NCI-H446 (cell line): ENCODE measurements at places on chromosomes 5 and 9.
A peak's percentile ranks its signal among the peaks of the same experiment; 100 is the strongest.

DNA sequence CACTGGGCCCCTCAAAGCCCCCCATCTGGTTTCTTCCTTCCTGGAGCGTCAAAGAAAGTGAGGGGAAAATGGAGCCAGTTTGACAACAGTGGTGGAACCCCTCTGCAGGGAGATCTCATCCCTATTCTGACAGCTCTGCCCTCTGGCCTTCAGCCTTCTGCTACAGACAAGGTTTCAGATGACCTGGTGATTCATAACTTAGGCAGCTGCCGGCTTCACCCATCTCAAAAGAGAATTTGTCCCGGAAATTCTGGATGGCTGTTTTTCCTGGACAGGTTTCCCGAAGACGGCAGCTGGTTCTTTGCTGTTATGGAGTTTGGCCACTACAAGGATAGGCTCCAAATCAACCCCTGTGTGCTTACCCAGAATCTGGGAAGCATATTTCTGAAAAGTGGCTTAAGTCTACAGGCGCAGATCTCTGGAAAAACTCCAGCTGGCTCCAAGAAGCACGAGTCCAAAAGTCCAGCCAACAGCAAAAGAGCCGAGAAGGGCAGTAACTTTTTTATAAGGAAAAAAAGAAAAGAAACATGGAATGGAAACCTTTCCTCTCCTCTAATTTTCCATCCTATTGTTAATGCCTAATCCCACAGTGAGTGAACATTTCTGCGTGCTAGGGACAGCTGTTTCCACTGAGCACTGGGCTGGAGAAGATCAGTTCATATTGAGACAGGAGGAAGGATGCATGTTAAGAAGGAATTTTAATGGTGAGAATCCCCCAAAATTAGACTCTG, 54.5 kb downstream of the ZNF366 start:
- peak; percentile 50 for DNase-seq

- no peak for DNase-seq
Observed at GRCh38 chr9:133968966-133969617, 23.0 kb downstream of the VAV2 start.

GRCh38 chr9:120436983-120437475, 142.9 kb downstream of the CDK5RAP2 start:
- no peak for DNase-seq

- no peak for DNase-seq
Observed at GRCh38 chr5:133705331-133705730, 93.0 kb upstream of the FSTL4 start.

- no peak for DNase-seq
Observed at GRCh38 chr9:98862936-98863335, 55.5 kb downstream of the GALNT12 start.

DNA sequence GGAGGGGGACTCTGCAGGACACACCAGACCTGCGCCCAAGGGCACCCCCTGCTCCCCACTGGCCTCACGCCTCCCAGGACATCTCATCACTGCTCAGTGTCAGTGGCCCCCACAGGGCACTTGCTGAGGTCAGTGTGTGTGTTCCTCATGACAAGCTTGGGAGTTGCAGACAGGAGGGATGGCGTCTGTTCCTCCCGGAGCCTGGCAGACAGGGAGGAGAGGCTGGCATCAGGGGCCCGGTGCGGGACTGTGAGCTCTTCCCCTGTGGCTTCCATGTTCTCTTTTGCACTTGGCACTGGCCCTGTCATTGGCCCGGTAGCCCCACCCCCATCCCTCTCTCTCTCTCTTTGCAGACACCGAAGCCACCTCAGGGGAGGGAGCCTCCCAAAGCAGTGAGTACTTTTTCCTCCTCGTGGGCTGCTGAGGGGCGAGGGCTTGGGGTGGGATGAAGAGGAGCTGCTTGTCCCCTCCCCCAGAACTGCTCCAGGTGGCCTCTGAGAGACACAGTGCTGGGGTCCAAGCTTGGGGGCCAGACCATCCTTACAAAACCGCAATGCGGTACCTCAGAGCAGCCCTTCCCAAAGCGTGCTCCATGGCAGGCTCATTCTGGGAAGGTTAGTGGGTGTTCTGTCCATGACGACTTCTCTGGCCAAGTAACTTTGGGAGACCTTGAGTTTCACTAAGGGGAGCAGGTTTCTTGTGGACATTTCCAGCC, 75.7 kb downstream of the AMBP start:
- no peak for DNase-seq

GRCh38 chr5:126192226-126192625, 231.0 kb upstream of the GRAMD2B start:
- no peak for DNase-seq

- no peak for DNase-seq
Observed at GRCh38 chr9:124045076-124045829, 33.7 kb downstream of the LHX2 start.

GRCh38 chr9:137611623-137612609, 6.4 kb downstream of the ARRDC1 start:
- no peak for DNase-seq

- DNase-seq, result no peak
Observed at GRCh38 chr9:113012492-113012891, 500 bp upstream of the ZNF883 start.

- no peak for DNase-seq
Observed at GRCh38 chr5:94847019-94847418, 228.6 kb downstream of the SLF1 start.
